ENCODE measurements at places on chromosomes 13 and 19. TPM values are rescaled to one million over a fixed set of nuclear protein-coding genes. Genes with fewer than 3 reads are reported as not detected.

GRCh38 chr13:57314897-57315520, 148.0 kb downstream of the PRR20E start:
- DNase-seq = no peak
- H3K4me1 ChIP-seq = peaks cover 8% of the 10 kb centered on the region
- no peak overlapping the region for H3K4me3 ChIP-seq
- H3K27ac ChIP-seq = no peak overlapping the region
- no peaks in the 10 kb centered on the region for H3K36me3 ChIP-seq
- H3K27me3 ChIP-seq = no peaks in the 10 kb centered on the region

The TMEM38A gene
- total RNA-seq = 11.1 TPM

The KRTDAP gene
- total RNA-seq = 3.2 TPM

- H3K36me3 ChIP-seq = no peaks in the 10 kb centered on the region
- DNase-seq = peak; percentile 32
- H3K27ac ChIP-seq = no peak overlapping the region
- peak overlapping the region; percentile 68 for H3K4me3 ChIP-seq
- H3K27me3 ChIP-seq = peaks cover 69% of the 10 kb centered on the region
These were observed 27.8 kb downstream of the EXOC3L2 start for GRCh38 chr19:45217193-45217956.

The SMIM44 gene
- not detected for total RNA-seq

The ZNF146 gene
- 128 TPM for total RNA-seq

GRCh38 chr13:60887711-60888110, 490.7 kb downstream of the TDRD3 start:
- H3K4me1 ChIP-seq = 0 out of 2 replicates have a peak, but pooled peaks cover 4% of the 10 kb centered on the region
- H3K27me3 ChIP-seq = 0 out of 2 replicates have a peak, but pooled peaks cover under 1% of the 10 kb centered on the region
- H3K27ac ChIP-seq = no peak overlapping the region
- DNase-seq = no peak
- peaks cover 3% of the 10 kb centered on the region for H3K36me3 ChIP-seq

DNA sequence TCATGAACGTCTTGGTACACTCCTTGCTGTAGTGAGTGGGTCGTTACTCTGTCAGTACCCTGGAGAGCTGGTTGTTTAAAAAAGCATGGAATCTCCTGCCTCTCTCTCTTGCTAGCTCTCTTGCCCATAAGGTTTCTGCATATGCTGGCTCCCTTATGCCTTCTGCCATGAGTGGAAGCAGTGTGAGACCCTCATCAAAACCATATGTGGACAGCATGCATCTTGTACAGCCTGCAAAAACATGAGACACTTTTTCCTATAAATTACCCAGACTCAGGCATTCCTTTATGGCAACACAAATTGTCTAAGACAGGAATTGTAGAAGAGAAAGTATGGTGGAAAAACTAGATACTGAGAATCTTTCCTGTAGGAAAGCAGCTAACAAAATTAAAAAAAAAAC, 516.3 kb downstream of the SLITRK6 start:
- H3K27me3 ChIP-seq = no peaks in the 10 kb centered on the region
- no peak for DNase-seq
- peaks cover 5% of the 10 kb centered on the region for H3K4me1 ChIP-seq

GRCh38 chr19:54178581-54179261, 5.8 kb upstream of the TMC4 start:
- peak; percentile 81 for DNase-seq
- H3K4me3 ChIP-seq = no peak overlapping the region
- H3K4me1 ChIP-seq = peaks cover 14% of the 10 kb centered on the region
- no peak overlapping the region for H3K27ac ChIP-seq
- no peaks in the 10 kb centered on the region for H3K27me3 ChIP-seq

DNA sequence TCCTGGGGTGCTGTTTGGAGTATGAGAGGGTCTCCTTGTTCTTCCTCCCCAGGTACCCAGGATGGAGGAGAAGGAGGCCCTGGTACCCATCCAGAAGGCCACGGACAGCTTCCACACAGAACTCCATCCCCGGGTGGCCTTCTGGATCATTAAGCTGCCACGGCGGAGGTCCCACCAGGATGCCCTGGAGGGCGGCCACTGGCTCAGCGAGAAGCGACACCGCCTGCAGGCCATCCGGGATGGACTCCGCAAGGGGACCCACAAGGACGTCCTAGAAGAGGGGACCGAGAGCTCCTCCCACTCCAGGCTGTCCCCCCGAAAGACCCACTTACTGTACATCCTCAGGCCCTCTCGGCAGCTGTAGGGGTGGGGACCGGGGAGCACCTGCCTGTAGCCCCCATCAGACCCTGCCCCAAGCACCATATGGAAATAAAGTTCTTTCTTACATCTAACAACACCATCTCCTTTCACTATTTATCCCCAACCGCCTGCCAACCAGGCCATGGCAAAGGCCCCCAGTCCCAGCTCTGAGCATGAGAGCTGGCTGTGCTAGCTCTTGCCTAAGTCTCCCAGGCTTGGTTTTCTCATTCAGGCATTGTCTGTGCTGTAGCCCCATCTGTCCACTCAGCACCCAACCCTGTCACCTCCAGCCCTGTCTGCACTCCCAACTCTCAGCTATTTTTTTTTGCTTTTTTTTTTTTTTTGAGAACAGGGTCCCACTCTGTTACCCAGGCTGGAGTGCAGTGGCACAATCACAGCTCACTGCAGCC, 11.2 kb downstream of the DKKL1 start:
- H3K36me3 ChIP-seq = peaks cover 10% of the 10 kb centered on the region
- H3K27me3 ChIP-seq = peaks cover 29% of the 10 kb centered on the region
- no peak for DNase-seq
- H3K27ac ChIP-seq = no peak overlapping the region
- peaks cover 5% of the 10 kb centered on the region for H3K4me1 ChIP-seq
- H3K4me3 ChIP-seq = no peak overlapping the region

GRCh38 chr13:102947745-102948405, 102.0 kb downstream of the ERCC5 start:
- peaks cover 7% of the 10 kb centered on the region for H3K4me1 ChIP-seq
- H3K36me3 ChIP-seq = no peaks in the 10 kb centered on the region
- no peak overlapping the region for H3K4me3 ChIP-seq
- H3K27me3 ChIP-seq = no peaks in the 10 kb centered on the region
- DNase-seq = no peak
- no peak overlapping the region for H3K27ac ChIP-seq

The ZNF793 gene
- 15.0 TPM for total RNA-seq

- no peaks in the 10 kb centered on the region for H3K27me3 ChIP-seq
- H3K36me3 ChIP-seq = peaks cover 81% of the 10 kb centered on the region
- H3K4me1 ChIP-seq = peaks cover 14% of the 10 kb centered on the region
- H3K4me3 ChIP-seq = no peak overlapping the region
These were observed 19.4 kb downstream of the BRCA2 start for GRCh38 chr13:32334671-32335070.

The ANGPTL8 gene
- total RNA-seq = not detected

DNA sequence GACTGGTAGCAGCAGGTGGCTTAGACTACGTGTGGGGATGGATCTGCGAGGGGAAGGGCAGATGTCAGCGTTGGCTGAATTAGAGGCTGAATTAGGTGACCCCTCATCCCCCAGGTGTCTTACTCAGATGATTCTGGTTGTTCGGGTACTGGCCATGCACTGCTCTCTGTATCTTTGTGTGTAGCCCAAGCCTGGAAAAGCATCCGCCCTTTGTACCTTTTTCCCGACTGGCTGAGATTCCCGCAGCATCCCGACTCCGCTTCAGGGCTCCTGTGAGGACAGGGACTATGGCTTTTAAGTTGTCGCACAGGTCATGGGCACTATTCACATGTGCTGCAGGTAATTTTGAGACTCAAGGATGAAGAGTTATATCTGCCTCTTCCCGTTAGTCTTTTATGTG, 7.2 kb downstream of the TFDP1 start:
- no peak for DNase-seq
- no peak overlapping the region for H3K27ac ChIP-seq
- no peaks in the 10 kb centered on the region for H3K27me3 ChIP-seq

DNA sequence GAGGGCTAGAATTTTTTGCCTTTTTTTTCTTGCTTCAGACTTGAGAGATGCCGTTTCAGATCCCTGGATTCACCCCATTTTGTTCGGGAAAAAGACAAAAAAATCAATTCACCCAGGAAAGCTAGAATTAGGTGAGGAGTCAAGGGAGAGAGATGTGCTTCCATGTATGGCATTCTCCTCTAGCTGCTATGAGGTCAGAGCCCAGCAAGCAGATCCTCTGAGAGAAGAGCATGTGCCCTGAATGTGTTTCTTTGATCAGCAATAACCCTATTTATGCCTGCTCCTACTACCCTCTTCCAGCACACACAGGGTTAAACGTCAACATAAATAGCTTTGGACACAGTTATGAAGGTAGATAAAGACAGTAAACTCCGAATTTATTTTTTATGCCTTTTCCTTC, 53.6 kb downstream of the NDFIP2 start:
- DNase-seq = no peak
- H3K36me3 ChIP-seq = 0 out of 2 replicates have a peak, but pooled peaks cover 5% of the 10 kb centered on the region
- no peaks in the 10 kb centered on the region for H3K27me3 ChIP-seq
- H3K4me1 ChIP-seq = peaks cover 43% of the 10 kb centered on the region
- no peak overlapping the region for H3K4me3 ChIP-seq

The PIBF1 gene
- 12.5 TPM for total RNA-seq

The ADAMTSL5 gene
- 1.5 TPM for total RNA-seq

The ZNF560 gene
- total RNA-seq = 5.8 TPM

The CCDC97 gene
- total RNA-seq = 30.8 TPM

DNA sequence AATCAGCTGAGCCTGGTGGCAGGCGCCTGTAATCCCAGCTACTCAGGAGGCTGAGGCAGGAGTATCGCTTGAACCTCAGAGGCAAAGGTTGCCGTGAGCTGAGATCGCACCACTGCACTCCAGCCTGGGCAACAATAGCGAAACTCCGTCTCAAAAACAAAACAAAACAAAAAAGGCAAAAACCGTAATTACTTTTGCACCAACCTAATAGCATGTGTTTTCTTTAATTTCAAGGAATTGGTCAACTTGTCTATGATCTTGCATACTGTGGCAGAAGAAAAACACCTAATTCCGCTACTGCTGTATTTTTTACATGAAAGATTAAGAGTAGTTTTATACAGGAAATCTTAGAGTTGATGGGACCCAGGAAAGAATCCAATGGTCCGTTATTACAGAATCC, 241.2 kb downstream of the COL4A1 start:
- DNase-seq = no peak
- H3K27ac ChIP-seq = no peak overlapping the region
- no peaks in the 10 kb centered on the region for H3K27me3 ChIP-seq
- no peaks in the 10 kb centered on the region for H3K36me3 ChIP-seq

The CGB7 gene
- 1.6 TPM for total RNA-seq

- no peak for DNase-seq
- peaks cover 12% of the 10 kb centered on the region for H3K36me3 ChIP-seq
These were observed 450 bp downstream of the FBXW9 start for GRCh38 chr19:12695997-12696365.

The LILRB5 gene
- 0.09 TPM for total RNA-seq

The KIR3DL1 gene
- total RNA-seq = not detected

- peaks cover 17% of the 10 kb centered on the region for H3K4me1 ChIP-seq
- no peak overlapping the region for H3K4me3 ChIP-seq
- H3K27me3 ChIP-seq = no peaks in the 10 kb centered on the region
- DNase-seq = no peak
- no peak overlapping the region for H3K27ac ChIP-seq
- H3K36me3 ChIP-seq = no peaks in the 10 kb centered on the region
These were observed 904 bp upstream of the ALOX5AP start for GRCh38 chr13:30734439-30734838.

The LGALS7 gene
- not detected for total RNA-seq

Measured in WTC11 (cell line).